ENCODE measurements at places on chromosomes 3 and 15.

GRCh38 chr3:45724911-45725310 is 35.7 kb downstream of the SACM1L start:
- no peak for DNase-seq

- DNase-seq = no peak
Measured at GRCh38 chr3:185912512-185912911, 25.3 kb downstream of the TRA2B start.

GRCh38 chr3:150308481-150309256 is 99.4 kb upstream of the TSC22D2 start:
- no peak for DNase-seq

GRCh38 chr3:31636694-31637442 is 104.1 kb downstream of the STT3B start:
- no peak for DNase-seq

DNA sequence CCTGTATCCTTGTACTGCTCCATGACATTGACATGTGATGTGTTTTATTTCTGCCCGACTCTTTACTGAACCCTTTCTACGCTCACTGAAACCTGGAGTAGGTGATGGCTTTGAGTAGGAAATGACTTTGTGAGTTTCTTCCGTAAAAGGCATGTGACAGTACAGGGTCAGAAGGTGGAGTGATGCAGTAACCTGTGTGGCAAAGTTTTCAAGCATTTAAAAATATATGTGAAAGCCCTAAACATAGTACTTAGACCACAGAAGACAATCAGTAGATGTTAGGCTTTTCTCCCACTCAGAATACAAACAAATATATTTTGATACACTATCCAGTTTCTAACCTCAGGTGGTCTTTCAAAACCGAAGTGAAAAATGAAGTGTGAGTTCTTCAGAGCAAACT is 31.3 kb upstream of the SACM1L start:
- DNase-seq = no peak

DNA sequence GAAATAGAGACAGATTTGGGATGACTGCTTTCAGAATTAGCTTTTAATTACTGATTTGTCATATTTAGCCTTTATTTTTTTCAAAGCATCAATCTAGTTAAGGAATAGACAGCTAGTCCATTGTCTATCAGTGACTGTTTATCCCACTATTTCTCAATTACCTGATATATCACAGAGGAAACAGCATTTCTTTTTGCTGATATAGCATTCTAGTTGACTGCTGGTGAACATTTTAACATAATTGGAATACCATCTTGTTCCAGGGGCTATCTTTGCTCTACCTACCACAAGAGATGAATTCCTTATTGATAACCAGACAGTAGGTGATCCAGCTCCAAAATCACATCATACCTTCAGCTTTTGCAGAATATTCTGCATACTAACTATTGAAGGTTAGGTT is 982.7 kb downstream of the SQOR start:
- DNase-seq = no peak

- no peak for DNase-seq
Measured at GRCh38 chr3:183210862-183211341, 42.2 kb upstream of the B3GNT5 start.

- no peak for DNase-seq
Measured at GRCh38 chr3:161567577-161568361, 71.2 kb downstream of the OTOL1 start.

GRCh38 chr3:16911916-16912315 is 27.2 kb downstream of the PLCL2 start:
- DNase-seq = no peak

GRCh38 chr3:5188419-5189221 is 1.1 kb downstream of the EDEM1 start:
- no peak for DNase-seq

- DNase-seq = no peak
Measured at GRCh38 chr3:197496746-197497125, 59.0 kb downstream of the BDH1 start.

GRCh38 chr15:81948222-81948621 is 97.6 kb downstream of the MEX3B start:
- DNase-seq = no peak

DNA sequence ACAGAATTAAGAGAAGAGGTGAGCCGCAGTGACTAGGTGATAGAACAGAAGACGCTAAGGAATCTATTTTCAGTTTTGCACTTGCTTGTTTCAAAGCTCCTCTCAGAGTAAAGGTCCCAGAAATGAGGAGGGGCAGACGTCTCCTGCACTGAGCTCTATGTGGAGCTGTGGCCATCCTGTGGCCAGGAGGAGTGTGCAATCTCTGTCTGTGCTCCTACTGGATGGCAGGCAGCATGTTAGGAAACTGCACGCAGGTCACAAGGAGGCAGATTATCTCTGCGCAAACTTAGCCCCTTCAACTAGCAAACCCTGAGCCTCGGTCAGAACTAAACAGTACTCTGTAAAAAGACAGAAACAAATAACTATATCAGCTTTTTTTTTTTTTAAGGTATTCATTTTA is 31.1 kb upstream of the PPIB start:
- no peak for DNase-seq

GRCh38 chr3:171001957-171002694 is 24.4 kb downstream of the SLC2A2 start:
- no peak for DNase-seq

GRCh38 chr15:48221885-48222284 is 15.8 kb downstream of the SLC12A1 start:
- no peak for DNase-seq

DNA sequence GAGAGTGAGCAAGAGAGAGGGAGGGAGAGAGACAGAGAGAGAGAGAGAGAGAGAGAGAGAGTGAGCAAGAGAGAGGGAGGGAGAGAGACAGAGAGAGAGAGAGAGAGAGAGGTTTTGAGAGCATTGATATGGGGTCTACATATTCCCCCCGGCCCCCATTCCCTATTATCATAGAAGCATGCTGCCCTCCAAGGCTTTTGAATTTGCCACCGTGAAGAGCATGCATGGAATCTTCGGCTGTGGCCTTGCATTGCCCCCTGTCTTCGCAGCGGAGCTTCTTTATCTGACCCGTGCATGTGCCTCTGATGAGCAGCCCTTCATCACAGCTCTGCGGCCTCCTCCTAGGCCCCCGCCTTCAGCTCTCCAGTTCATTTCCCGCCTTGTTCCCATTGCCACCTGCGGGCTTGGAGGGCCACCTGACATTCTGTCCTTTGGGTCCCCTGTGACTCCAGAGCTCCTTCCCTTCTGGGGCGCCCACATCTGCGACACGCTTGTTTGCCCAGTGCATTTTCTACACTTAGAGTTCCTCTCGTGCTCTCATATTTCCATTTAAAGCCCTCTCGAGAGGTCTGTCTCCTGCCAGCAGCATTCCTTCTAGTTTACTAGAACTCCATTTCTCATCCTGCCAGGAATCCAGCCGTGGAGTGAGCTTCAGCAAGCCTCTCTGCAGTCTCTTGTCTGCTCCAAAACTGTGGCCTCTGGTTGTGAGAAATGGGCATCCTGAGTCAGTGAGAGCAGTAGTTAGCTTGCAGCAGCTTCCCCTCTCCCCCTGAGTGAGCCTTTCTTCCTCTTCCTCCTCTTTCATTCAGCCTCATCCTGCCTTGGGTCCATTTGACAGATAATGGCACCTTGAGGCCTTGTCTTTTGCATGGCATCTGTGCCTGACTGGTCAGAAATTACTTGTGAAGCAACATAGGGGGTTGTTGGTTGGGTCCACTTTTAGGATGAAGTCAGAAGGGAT is 25.3 kb downstream of the LPP start:
- DNase-seq = peak; percentile 73

DNA sequence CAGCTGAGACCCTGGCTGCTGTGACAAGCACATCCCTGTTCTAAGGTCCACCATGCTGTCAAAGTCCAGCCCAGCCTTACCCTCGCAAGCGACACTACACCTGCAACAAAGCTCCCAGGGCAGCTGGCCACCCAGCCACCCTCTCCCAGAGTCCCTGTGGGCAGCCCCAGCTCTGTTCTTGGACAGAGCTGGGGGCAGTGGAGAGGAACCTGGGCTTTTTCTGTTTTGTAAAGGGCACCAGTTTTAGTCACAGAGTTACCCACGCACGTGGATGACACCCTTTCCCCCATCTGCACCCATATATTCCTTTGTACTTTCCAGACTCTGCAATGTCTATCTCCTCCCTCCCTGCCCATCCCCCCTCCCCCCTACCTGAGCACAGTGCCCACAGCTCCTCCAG is 38.9 kb downstream of the ACAN start:
- no peak for DNase-seq

GRCh38 chr15:35557544-35557943 is 11.6 kb upstream of the DPH6 start:
- DNase-seq = no peak

DNA sequence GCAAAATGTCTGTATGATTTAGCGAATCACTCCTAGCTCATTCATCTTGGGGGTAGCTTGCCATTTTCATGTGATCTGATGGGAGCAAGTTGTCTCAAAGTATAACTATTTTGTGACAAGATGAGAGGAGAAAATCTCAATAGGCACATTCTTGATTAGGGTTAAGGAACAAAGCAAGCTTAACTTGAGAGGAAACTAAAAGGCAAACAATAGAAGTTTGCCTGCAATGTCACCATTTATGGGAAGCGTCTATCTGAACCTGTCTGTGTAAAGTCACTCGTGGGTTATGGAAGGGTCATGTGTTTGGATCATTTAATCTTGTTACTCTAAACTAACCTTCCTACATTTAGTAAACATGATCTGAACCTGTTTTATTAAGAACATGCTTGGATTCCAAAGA is 232.5 kb downstream of the CDIN1 start:
- no peak for DNase-seq

GRCh38 chr15:58179741-58180381 is 41.7 kb downstream of the AQP9 start:
- no peak for DNase-seq

- no peak for DNase-seq
Measured at GRCh38 chr15:66462627-66463026, 34.9 kb downstream of the SNAPC5 start.

DNA sequence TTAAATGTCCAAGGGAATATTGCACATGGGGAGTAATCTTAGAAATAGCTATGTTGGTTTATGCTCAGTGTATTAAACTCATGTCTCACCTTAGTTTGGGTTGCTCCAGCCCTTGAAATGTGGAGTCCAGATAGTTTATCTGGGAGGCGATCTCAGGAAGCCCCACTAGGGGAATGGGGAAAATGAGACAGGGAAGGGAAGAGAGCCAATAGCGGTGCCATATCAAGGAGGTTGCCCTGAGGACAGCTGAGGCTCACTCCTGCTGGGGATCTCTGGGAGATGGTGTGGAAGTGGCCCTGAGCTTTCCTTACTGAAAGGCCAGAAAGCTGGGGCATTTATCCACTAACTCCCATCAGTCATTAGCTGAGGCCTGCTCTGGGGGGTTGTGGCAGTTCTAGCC is 43.3 kb upstream of the POLR2M start:
- DNase-seq = no peak

GRCh38 chr3:188278717-188279324 is 124.9 kb downstream of the LPP start:
- DNase-seq = no peak

DNA sequence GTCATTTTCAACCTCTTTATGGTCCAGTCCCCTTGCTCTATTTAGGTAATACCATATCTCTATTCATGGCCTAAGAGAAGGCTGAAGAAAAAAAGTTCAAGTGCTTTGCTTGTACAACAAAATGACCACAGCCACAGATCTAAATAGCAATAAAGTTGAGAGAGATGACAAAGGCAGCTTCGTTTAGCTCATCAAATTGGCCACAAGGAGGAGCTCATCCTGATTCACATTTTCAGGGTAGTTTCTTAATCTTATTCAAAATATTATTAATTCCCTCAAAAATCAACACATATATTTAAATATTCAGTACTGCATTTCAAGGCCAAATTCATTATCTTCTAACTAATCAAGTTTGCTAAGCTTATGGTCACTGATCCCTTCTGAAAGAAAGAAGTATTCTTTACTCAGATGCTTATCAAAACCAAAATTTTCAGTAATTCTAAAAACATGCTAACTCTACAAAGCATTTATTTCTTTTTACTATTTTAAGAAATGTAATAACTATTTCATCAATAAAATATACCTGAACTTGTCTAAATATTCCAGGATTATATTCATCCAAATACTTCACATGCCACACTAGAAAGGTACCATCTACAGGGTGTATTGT is 85.5 kb downstream of the DMXL2 start:
- no peak for DNase-seq

DNA sequence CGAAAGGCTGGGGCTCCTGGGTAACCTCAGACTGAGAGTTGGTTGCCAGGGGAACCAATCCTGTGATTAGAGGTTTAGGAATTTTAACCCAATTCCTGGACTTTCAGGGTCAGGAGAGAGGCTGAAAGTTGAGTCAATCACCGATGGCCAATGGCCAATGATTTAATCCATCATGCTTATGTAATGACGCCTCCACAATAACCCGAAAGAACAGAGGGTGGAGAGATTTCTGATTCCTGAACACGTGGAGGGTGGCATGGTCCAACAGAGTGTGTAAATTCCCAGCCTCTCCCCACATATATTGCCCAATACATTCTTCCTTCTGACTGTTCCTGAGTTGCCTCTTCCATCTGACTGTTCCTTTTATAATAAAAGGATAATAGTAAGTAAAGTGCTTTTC is 137.2 kb upstream of the CBLB start:
- no peak for DNase-seq

DNA sequence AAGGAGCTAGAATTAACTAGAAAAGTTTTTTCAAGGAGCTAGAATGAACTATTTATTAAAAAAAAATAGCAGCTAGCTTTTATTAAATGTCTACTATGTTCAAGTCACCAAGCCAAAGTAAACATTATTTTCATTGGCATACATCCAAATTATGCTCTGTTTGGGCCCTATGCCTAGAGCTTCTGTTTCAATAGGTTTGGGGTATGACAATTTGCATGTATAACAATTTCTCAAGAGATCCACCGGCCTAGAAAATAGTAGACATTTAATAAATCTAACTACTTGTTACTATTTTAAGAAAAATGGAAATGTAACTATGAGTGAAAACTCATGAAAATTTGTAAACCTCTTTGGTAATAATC is 8.0 kb downstream of the GABRR3 start:
- DNase-seq = no peak

GRCh38 chr3:15505479-15506165 is 15.9 kb downstream of the COLQ start:
- no peak for DNase-seq

DNA sequence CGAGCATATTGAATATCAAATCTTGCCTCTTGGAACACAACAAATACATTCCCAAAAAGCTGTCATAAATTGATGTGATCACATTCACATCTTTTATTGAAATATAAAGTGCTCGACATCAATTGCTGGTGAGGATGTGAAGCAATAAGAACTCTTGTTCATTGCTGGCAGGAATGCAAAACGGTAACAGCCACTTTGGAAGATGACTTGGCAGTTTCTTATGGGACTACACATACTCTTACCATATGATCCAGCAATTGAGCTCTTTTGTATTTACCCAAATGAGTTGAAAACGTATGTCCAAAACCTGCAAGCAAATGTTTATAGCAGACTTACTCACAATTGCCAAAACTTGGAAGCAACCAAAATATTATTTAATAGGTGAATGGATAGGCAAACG is 234.9 kb downstream of the CACNA2D3 start:
- DNase-seq = no peak

- DNase-seq = no peak
Measured at GRCh38 chr3:16119887-16120286, 54.6 kb upstream of the GALNT15 start.
